ENCODE measurements at places on chromosomes 13 and 19. TPM values are rescaled to one million over a fixed set of nuclear protein-coding genes. Genes with fewer than 3 reads are reported as not detected.

- H3K27ac ChIP-seq, result no peak overlapping the region
- no peak overlapping the region for H3K4me3 ChIP-seq
- H3K4me1 ChIP-seq, result no peaks in the 10 kb centered on the region
- DNase-seq, result no peak
- no peaks in the 10 kb centered on the region for H3K27me3 ChIP-seq
Observed at GRCh38 chr19:58492265-58492664, 16.1 kb downstream of the ZNF446 start.

Gene TRPC4
- 25.3 TPM for total RNA-seq

Gene AMER2
- 49.7 TPM for total RNA-seq

Gene TNFRSF19
- 0.06 TPM for total RNA-seq

DNA sequence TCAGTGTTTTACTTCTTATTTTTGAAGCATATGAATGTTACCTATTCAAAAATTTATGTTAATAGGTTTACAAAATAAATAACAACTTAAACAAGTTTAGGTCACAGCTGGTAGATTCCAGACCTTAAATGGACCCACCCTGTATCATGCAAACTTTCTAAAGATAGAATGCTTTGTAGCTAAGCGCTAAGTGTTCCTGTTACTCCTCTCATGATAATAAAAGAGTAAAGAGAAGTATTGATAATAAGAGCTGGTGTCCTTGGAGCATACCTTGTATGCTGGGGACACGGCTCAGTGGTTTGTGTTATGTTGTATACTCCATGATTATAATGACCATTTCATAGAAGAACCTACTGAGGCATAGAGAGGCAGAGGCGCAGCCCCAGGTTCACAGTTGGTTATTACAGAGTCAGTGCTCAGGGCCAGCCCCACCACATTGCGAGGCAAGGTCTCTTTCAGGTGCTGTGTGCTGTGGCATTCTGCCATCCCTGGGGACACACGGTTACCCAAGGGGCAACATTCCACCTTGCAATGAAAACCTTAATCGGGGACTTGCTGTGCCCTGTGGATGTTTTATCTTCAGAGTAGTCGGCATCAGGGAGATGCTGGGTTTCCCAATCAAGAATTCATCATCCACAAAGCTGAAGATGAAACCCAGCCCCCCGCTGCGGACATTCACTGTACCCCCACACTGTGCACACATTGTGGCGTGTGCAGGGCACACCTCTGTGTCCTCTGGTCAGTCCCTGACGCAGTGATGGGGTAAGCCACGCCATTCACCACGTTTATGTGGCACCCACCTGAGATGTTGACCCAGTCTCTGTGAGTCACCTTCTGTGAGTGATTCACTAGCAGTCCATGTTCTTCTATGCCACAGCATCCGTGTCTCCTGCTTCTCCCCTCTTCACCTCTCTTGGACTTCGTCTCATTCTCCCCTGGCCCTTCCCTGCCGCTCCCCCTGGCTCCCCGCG is 186.7 kb downstream of the COL4A1 start:
- H3K4me3 ChIP-seq, result no peak overlapping the region
- H3K36me3 ChIP-seq, result no peaks in the 10 kb centered on the region
- no peak for DNase-seq
- peaks cover 4% of the 10 kb centered on the region for H3K27me3 ChIP-seq

DNA sequence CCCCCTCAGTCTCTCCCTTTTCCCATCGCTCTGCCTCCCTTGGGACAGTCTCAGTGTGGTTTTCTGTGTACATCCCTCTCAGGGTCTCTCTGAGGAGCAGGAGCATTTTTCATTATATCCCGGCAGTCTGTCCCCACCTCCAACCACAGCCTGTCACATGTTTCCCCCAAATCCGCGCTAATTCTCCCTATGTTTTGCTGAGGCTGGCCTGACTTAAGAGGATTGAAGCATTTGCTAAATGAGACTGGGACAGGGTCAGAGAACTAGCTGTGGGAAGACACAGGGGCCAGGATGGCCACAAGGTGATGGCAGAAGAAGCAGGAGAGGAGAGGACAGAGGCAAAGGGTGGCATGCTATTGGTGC is 5.5 kb downstream of the TPRX1 start:
- H3K4me3 ChIP-seq, result no peak overlapping the region
- no peaks in the 10 kb centered on the region for H3K27me3 ChIP-seq
- H3K4me1 ChIP-seq, result no peaks in the 10 kb centered on the region
- DNase-seq, result no peak
- H3K36me3 ChIP-seq, result no peaks in the 10 kb centered on the region
- H3K27ac ChIP-seq, result no peak overlapping the region

GRCh38 chr13:97395447-97396136 is 38.4 kb upstream of the RAP2A start:
- DNase-seq, result no peak
- H3K27me3 ChIP-seq, result no peaks in the 10 kb centered on the region
- H3K36me3 ChIP-seq, result no peaks in the 10 kb centered on the region
- peaks cover 4% of the 10 kb centered on the region for H3K4me1 ChIP-seq
- no peak overlapping the region for H3K27ac ChIP-seq

Gene FUT6
- not detected for total RNA-seq

Gene ZNF793
- 0.83 TPM for total RNA-seq

DNA sequence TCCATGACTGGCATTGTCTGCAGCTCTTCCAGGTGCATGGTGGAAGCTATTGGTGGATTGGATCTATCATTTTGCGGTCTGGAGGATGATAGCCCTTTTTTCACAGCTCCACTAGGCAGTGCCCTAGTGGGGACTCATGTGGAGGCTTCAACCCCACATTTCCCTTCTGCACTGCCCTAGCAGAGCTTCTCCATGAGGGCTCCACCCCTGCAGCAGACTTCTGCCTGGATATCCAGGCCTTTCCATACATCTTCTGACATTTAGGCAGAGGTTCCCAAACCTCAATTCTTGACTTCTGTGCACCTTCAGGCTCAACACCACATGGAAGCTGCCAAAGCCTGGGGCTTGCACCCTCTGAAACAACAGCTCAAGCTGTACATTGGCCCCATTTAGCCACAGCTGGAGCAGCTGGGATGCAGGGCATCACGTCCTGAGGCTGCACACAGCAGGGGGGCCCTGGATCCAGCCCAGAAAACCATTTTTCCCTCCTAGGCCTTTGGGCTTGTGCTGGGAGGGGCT is 800.2 kb upstream of the MIR17HG start:
- H3K4me3 ChIP-seq, result no peak overlapping the region
- H3K36me3 ChIP-seq, result no peaks in the 10 kb centered on the region
- no peaks in the 10 kb centered on the region for H3K4me1 ChIP-seq
- H3K27me3 ChIP-seq, result no peaks in the 10 kb centered on the region
- H3K27ac ChIP-seq, result no peak overlapping the region
- DNase-seq, result no peak

DNA sequence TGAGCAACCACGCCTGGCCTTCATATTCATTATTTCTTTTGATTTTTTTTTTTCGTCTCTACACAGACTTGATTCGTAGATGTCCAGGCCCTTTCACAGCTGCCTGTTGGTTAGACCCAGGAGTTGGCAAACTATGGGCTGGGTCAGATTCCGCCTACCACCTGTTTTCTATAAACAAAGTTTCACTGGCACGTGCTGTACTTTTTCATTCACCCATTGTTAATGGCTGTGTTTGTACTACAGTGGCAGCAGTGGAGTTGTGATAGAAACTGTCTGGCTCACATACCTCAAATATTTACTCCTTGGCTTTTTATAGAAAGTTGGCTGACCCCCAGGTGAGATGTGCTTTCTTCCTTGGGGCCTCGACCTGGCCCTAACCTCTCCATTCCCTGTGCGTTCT is 72.9 kb upstream of the TEX29 start:
- H3K27ac ChIP-seq, result no peak overlapping the region
- no peaks in the 10 kb centered on the region for H3K27me3 ChIP-seq
- no peaks in the 10 kb centered on the region for H3K4me1 ChIP-seq
- H3K36me3 ChIP-seq, result peaks cover 5% of the 10 kb centered on the region

Gene SYCN
- total RNA-seq, result not detected

Gene SCN1B
- total RNA-seq, result 2.0 TPM

All from A673 (cell line).